ENCODE measurements at places on chromosomes 5 and 9.

GRCh38 chr5:118529361-118530144 is 458.8 kb downstream of the DTWD2 start:
- no peak for DNase-seq

GRCh38 chr5:74382987-74383593 is 257.4 kb downstream of the ENC1 start:
- no peak for DNase-seq

- no peak for DNase-seq
Measured at GRCh38 chr9:98094316-98094715, 24.7 kb downstream of the TRIM14 start.

GRCh38 chr5:62886603-62887315 is 308.1 kb downstream of the LRRC70 start:
- DNase-seq, result no peak

GRCh38 chr9:137674307-137674975 is 55.6 kb downstream of the EHMT1 start:
- DNase-seq, result no peak

- DNase-seq, result no peak
Measured at GRCh38 chr5:68110264-68110663, 105.3 kb upstream of the PIK3R1 start.

- DNase-seq, result peak; percentile 76
Measured at GRCh38 chr5:135246923-135247795, 151.9 kb downstream of the MACROH2A1 start.

GRCh38 chr5:29805804-29806203 is 1387.7 kb upstream of the CDH6 start:
- DNase-seq, result no peak

DNA sequence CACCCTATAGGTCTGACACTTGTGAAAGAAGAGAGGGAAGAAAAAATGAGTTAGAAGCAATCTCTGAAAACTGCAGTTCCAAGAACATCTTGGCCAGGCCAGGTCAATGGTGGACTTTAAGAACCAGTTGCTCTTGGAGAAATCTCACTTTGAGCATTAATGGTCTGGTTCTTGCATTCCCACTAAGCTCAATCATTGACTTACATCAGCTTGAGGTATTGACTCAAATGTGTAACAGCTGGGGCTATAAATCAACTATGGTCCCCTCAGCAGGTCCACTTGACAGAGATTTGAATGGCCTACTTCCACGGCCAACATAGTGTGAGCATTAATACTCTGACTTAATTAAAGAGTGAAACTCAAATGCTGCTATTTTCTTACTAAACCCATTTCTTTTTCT is 357.8 kb upstream of the RGMB start:
- no peak for DNase-seq

GRCh38 chr5:39058178-39058921 is 15.8 kb downstream of the RICTOR start:
- peak; percentile 62 for DNase-seq

GRCh38 chr9:97854696-97855485 is 1.9 kb downstream of the FOXE1 start:
- DNase-seq, result no peak

Data from inflammatory macrophage (primary cell).